Temporal lobe (tissue), 4 donors: ENCODE measurements at places on chromosomes 7 and 10. TPM values are rescaled to one million over a fixed set of nuclear protein-coding genes. Genes with fewer than 3 reads are reported as not detected.

Gene PCLO
- total RNA-seq: 66.4 TPM

Gene CHRM2
- total RNA-seq: 6.4 TPM

Gene GPR26
- total RNA-seq: 4.2 TPM

Gene OPTN
- total RNA-seq: 62.9 TPM

Gene OR2A7
- total RNA-seq: 0.74 TPM

Gene BAIAP2L1
- 0.25 TPM for total RNA-seq

Gene ABCC2
- total RNA-seq: 0.49 TPM

Gene ESYT2
- total RNA-seq: 54.6 TPM

Gene LRRD1
- total RNA-seq: 0.74 TPM

Gene CFAP58
- total RNA-seq: 0.25 TPM

Gene NAMPT
- 51.4 TPM for total RNA-seq

Gene TFPI2
- 0.25 TPM for total RNA-seq

Gene DDX21
- 32.2 TPM for total RNA-seq

Gene SMO
- 7.4 TPM for total RNA-seq

Gene HMX2
- not detected for total RNA-seq

Gene TBL2
- 33.9 TPM for total RNA-seq

Gene CRYGN
- 0.25 TPM for total RNA-seq

Gene CHAT
- total RNA-seq: not detected

Gene SYT15
- 0.49 TPM for total RNA-seq

Gene NDUFB2
- 38.4 TPM for total RNA-seq

Gene ZNF467
- 1.2 TPM for total RNA-seq

Gene TMUB1
- 5.9 TPM for total RNA-seq

Gene NODAL
- total RNA-seq: 2.0 TPM

Gene EBLN1
- not detected for total RNA-seq

Gene ST7
- 64.2 TPM for total RNA-seq

Gene ZWINT
- 4.9 TPM for total RNA-seq

Gene PLXNA4
- total RNA-seq: 89.2 TPM

Gene LRRC61
- total RNA-seq: 14.0 TPM

Gene ADCYAP1R1
- 62.0 TPM for total RNA-seq
